ENCODE measurements at places on chromosomes 3 and 15.
A peak's percentile ranks its signal among the peaks of the same experiment; 100 is the strongest.

DNA sequence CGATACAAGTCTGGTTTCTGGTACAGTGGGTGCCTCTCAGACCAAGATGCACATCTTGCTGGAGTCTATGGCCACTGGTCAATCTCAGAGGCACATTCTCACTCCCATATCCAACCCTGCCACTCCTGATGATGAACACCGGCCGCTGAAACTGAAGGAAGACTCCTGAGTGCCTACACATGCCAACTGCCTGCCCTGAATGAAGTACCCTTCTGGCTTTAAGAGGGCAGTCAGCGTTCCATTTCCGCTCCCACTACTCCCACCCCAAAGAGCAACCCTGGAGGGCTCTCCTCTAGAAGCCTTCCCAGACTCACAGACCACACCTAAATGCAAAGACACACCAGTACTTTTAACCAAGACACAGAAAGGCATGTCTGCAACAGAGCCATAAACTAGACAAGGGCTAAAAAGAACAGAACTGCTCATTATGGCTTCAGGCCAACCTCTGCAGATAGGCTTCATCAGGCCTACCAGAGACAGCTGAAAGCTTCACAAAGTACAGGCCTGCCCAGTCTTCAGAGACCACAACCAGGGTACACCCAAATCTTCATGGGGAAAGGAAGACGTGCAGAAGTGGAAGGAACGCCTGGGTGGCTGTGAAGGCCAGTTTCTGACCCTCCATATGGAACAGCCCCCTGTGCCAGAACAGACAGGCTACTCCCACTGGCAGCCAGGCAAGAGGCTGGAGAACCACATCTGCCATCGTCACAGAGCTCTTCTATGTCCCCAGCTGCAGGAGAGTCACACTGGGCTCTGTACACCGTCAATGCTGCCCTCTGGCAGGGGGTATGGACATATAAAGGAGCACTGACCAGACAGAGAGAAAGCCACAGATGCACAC lies 14.3 kb downstream of the ANP32A start:
- peak; percentile 16 for DNase-seq

GRCh38 chr15:68375716-68376220 lies 56.2 kb downstream of the ITGA11 start:
- no peak for DNase-seq

GRCh38 chr15:78392430-78392829 lies 45.6 kb upstream of the IREB2 start:
- no peak for DNase-seq

DNA sequence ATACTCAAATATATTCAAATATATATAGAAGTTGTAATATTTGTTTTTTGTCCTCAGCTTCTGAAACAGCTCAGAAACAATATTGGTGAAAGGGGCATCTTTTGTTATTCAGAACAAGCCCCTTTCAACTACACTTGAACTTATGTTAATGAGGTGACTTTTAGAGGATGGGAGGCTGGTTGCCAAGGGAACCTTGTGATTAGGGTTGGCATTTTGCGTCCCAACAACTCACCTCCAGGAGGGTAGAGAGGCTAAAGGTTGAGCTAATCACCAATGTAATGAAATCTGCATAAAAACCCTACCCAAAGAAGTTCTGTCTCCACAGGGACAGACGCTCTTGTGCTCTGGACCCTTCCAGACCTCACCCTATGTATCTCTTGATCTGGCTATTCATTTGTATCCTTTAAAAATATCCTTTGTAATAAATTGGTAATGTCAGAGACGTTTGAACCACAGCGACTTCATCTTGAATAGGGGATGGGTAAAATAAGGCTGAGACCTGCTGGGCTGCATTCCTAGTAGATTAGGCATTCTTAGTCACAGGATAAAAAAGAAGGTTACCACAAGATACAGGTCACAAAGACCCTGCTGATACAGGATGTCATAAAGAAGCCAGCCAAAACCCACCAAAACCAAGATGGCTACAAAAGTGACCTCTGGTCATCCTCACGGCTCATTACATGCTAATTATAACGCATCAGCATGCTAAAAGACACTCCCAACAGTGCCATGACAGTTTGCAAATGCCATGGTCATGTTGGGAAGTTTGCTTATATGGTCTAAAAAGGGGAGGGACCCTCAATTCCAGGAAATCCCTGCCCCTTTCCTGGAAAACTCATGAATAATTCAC lies 111.1 kb downstream of the FMN1 start:
- DNase-seq = no peak

GRCh38 chr15:27234593-27234992 lies 263.6 kb downstream of the GABRG3 start:
- DNase-seq = no peak

GRCh38 chr3:55165278-55165677 lies 237.4 kb upstream of the LRTM1 start:
- no peak for DNase-seq

- DNase-seq = no peak
Observed at GRCh38 chr3:81732642-81733041, 28.8 kb downstream of the GBE1 start.

DNA sequence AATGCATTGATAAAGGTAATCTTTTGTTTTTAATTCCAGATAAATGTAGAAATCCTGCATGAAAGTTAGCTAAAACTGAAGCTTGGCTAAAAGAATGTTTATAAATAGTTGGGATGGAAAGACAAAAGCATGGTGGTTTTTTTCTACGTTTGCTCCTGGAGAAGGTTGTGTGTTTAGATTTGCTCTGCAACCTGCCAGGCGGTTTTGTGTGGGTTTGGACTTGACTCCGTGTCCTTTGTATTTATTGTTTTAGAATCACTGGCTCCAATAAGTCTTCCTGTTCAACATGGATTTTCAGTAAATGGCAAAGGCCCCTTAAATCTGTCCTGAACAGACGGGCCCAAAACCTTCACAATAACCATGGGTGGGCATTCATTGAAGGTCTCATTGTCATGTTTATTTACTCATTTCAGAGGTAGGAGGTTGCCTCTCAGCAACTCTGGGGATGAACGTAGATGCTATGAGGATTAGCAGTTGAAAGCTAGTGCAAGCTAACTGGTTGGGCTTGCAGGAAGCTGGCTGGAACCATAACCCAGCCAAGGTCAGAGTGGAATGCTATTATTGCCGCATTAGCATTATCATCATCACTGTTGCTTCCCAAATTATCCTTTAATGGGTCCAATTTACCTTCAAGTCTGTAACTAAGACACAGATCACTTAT lies 60.6 kb upstream of the ADAMTS9 start:
- no peak for DNase-seq

- DNase-seq = peak; percentile 24
Observed at GRCh38 chr15:29822684-29823459, 604 bp upstream of the TJP1 start.

- no peak for DNase-seq
Observed at GRCh38 chr3:150210461-150211110, 197.5 kb upstream of the TSC22D2 start.

DNA sequence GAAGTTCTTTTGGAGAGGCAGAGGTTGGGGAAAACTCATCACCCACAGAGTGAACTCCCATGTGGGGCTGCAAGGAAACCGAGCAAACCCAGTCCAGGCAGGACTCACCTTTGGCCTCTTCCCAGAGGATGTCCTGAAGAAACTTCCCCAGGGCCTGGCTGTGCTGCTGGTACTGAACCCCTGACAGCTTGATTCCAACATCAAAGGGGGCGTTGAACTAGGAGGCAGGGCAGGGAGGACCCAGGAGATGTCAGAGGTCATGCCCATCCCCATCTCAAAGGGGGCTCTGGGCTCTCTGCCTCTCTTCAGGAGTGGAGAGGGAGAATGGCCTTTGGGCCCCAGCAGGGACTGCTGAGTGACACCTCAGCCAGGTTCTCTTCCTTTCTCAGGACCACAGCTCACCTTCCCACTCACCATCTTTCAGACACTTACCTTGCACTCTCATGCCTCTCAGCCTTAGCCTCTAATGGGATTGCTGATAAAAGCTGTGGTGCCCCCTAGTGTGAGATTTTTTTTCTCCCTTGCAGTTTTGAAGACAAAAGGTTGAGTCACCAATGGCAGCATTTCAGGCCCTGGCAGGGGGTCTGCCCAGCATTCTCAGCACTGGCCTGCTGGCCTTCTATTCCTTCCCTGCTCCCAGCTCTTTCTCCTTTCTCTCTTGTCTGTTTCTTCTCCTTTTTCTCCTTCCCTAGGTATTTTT lies 6.0 kb downstream of the GHRL start:
- no peak for DNase-seq

DNA sequence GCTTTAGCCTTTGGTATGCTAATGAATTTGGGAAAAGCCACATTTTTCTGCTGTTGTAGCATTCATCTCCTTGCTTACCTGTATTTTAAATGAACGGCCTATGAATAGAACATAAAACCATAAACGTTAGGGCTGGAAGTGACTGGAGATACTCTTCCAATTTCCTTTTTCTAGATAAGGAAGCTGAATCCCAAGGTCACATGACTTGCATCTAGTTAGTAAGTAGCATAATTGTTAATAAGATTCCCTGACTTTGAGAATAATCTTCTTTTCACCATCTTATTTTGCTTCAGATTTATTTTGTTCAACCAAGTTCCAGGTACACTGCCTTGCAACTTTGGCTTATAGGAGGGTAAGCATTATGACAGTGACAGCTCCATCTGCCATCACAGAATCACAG lies 20.7 kb upstream of the EDEM1 start:
- DNase-seq = no peak

GRCh38 chr3:36493051-36493450 lies 112.7 kb downstream of the STAC start:
- DNase-seq = no peak

DNA sequence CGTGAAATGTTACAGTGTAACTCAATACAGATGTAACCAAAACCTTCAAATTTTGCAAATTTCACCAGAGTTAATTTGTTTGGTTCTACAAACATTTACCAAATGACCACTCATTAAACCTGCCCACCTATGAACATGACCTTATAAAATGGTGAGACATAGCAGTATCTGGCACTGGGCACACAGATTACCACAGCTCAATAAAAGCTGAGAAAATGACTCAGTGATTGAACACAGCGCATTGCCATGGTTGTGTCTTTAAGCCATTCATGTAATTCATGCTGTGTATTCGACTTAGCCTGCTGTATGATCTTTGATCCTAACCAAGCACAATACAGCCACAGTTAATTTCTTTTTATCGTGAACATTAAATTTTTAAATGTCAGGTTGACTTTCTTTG lies 11.3 kb downstream of the PPARG start:
- DNase-seq = no peak

DNA sequence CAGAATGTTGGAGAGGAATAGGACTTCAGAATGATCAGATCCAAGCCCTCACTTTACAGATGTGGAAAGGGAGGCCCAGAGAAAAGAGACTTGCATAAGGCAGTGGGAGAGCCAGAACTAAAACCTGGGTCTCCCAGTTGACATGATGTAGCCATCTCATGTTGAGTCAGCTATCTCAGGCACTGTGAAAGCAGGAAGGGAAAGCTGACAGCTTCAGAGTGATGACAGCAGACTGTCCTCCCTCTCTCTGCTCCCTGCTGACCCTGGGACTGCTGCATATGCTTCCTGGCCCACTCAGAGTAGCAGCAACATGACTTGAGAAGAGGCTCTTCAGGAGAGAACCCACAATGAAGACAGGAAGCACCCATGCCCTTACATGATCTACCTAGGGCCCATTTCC lies 14.7 kb downstream of the FHIT start:
- DNase-seq = no peak

DNA sequence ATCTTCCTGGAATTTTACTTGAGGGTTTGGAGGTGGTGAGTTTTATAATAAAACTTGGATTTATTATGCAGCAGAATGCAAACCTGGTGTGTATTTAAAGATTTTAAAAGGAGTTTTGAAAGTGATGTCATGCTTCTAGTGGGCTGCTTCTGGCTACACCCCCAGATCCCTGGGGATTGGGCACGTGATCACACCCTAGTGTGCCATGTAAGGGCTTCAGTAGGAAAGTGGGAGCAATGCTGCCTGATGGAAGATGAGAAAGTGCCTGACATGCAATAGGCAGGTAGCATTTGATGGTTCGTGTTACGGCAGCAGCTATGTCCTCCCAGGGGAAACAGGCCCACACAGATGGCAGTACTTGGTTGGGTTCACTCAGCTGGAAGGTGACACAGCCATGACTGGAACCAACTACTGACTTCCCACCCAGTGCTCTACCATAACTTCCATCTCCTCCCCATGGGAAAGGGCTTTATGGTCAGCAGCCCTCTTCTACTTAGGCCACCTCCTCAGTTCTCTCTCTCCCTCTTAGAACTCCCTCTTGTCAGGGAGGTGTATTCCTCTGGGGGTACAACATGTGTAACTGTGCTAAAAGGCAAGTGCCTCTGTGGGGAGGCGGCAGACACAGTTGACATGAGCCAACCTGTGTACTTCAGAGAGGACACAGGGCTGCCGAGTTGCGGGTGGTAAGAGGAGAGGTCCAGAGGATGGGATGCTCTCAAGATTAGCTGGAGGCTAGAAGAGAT lies 5.6 kb downstream of the ITPKA start:
- no peak for DNase-seq

DNA sequence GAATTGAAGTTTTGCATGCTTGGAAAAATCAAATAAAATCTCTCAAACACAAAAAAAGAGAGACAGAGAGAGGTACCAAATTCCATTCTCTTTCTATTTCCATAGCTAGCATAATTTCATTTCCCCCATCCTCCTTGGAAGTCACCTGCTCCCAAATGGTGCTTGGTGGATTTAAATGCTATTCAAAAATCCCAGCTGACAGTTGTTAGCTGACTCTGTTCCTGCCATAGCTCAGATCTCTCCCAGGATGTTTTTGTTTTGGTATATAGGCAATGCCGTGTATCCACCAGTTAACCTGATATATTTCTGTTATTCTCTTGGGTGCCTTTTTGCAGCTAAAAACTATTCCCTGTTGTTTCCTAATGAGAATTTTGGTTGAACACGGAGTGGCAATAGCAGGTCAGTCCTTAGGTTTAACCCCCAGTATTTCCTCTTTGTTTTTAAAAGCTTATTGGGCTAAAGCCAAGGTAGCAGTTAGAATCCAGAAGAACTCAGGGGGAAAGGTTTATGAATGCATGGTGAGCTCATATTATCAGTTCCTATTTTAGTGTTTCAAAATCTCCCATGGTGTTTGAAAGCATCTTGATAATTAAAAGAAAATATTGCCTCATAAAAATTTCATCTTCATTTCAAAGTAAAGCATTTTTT lies 240.0 kb upstream of the GBE1 start:
- no peak for DNase-seq

GRCh38 chr15:36332301-36332700 lies 247.1 kb upstream of the CDIN1 start:
- DNase-seq = no peak

DNA sequence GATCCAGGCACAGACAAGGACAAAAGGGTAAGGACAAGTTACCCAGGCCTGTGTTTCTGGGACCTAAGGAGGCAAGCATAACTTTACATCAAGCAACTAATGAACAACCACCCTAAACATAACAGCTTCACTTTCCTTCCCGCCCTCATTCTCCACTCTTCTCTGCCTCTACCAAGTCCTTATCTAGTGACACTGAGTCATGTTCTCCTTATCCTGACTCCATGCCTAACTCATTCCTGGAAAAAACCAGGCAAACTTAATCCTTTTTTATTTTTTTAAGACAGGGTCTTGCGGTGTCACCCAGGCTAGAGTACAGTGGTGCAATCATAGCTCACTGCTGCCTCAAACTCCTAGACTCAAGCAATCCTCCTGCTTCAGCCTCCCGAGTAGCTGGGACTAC lies 44.5 kb downstream of the TMEM44 start:
- DNase-seq = no peak

Data from stimulated activated CD8-positive, alpha-beta memory T cell treated with anti-CD3 and anti-CD28 coated beads, Interleukin-4, amount 100 ng/mL, for 48 hours (primary cell).